Activated gamma-delta T cell (primary cell): ENCODE measurements at places on chromosomes 12 and 14.
A peak's percentile ranks its signal among the peaks of the same experiment; 100 is the strongest.

DNA sequence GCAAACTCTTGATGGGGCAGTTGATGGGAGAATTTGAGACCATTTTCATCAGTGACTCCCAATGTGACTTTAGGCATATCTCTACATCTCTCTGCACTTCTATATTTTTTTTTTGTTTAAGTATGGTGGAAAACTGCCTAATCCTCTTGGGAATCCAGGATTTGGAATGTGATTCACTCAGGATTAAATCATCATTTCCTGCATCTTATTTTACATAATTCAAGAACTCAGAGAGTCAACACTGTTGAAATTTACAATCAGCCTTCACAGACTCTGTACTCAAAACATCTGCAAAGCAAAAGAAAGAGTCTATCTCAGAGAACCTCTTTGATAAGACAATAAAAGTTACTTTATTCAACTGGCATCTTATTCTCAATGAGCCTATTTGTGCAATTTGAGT lies 260.7 kb upstream of the NOS1 start:
- no peak for DNase-seq

GRCh38 chr12:32788405-32788804 lies 32.7 kb upstream of the YARS2 start:
- DNase-seq = no peak

DNA sequence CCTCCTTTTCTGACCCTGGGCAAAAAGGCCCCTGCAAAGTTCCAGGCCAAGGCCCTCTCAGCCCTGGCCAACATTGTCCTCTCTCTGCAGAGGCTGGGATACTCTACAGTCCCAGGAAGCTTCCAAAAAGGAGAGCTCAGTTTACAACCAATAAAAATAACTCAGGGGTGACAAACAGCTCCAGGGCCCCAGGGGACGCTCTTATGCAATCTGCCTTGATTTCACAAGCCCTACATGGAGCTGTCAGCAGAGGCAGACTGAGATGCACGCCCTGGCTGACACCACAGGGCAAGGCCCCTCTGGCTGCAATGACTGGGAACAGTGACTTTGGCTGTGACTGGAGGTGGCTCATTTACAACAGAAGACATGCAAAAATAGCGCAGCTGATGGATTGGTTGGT lies 129.0 kb upstream of the MED13L start:
- DNase-seq = no peak

DNA sequence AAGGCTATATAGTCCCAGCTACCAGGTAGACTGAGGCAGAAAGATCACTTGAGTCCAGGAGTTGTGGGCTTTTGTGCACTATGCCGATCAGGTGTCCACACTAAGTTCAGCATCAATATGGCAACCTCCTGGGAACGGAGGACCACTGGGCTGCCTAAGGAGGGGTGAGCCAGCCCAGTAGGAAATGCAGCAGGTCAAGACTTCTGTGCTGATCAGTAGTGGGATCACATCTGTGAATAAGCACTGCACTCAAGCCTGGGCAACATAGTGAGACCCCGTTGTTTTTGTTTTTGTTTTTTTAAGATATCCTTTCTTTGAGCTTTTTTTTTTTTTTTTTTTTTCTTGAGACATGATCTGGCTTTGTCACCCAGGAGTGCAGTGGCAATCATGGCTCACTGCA lies 135.8 kb upstream of the AEBP2 start:
- DNase-seq = no peak

DNA sequence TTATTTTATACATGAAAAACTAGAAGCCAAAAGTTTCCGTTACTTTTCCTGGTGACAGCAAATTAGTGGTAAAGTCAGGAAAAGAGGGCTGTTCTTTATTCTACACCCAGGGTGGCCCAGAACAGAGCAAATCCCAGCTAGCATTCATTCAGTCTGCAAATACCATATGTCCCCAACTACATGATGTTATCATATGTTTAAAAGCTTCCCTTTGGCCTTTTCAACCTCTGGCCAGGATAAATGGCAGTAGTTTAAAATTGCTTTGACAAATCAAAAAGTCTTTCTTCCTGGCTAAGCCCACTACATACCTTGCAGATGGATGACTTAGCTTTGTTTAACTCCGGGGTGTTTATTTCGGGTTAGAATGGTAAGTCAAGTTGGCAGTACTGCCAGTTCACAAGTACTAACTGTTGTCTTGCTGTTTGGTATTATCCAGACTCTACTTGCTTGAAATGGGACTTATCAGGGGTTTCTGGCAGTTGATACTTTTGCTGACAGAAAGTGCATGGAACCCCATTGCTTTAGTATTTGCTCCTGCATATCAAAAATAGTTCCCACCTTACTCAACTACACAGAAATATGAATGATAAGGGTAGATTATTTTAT lies 69.7 kb downstream of the PKP2 start:
- no peak for DNase-seq

GRCh38 chr12:86712425-86712843 lies 456.2 kb upstream of the MGAT4C start:
- DNase-seq = no peak

GRCh38 chr14:98507264-98507663 lies 764.7 kb downstream of the BCL11B start:
- DNase-seq = no peak

DNA sequence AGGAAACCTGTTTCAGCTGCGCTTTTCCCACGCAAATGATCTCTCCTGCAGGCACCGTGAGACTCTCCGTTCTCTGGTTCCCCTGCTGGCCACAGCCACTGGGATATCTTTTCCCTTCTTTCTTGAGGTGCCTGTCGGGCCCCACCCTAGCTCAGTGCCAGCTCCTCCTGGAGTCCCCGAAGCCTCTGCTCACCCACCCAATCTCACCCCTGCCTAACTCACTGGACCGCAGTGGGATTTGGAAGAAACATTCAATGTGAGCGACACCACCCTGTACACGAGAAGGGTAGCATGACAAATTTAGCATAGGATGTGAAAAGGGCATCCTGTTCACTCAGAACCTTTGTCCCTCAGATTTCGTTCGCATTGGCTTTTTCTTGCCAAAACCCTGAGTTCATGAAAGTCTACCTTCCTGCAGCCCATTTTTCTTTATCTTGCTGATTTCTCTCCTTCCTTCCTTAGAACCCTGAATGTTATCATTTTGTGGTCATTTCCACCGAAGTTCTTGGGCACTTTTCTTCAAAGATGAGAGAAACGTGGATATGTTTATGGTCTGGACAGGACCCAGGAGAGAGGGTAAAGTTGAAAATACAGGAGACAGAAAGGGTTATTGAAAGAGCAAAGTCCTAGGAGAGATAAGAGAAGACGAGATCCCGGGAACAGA lies 63.6 kb upstream of the ELK3 start:
- DNase-seq = no peak

GRCh38 chr14:97293659-97294058 lies 496.5 kb downstream of the VRK1 start:
- DNase-seq = no peak

DNA sequence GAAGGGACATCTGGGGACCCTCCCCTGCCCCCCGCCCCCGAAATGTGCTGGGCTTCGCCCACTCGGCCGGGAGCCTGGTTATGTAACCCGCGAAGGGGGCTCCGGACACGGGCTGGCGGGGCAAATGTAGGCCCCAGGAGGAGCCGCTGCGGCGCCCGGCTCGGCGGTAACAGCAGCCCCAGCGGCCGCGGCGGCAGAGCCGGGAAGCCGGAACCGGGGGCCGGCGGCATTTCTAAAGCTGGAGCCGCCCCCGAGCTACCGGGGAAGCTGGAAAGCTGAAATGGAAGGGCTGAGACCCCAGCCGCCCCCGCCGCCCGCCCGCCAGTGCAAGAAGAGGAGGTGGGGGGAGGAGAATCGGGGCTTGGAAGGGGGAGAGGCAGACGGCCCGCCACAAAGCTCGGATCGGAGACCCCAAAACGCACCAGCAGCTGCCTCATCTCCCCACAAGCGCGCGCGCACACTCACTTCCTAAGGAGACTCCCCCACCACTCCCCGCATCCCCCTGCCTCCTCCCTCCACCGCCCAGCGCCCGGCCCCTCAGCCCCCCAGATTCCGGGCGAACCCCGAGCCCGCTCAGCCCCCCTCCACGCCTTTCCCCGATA lies 1.5 kb downstream of the KDM2B start:
- peak; percentile 32 for DNase-seq

DNA sequence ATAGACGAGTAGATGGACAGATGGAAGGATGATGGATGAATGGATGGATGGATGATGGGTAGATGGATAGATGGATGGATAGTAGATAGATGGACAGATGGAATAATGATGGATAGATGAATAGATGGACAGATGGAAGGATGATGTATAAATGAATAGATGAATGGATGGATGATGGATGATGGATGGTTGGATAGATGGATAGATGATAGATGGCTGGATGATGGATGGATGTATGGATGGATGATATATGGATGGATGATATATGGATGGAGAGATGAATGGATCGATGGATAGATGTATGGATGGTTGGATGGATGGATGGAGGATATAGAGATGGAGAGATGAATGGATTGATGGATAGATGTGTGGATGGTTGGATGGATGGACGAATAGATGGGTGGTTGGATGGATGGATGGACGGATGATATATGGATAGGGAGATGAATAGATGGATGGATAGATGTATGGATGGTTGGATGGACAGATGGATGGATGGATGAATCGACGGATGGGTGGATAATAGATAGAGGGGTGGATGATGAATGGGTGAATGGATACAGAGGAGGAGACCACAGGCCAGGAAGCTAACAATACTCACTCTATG lies 19.3 kb downstream of the TRPV4 start:
- no peak for DNase-seq

- no peak for DNase-seq
These were observed 66.7 kb upstream of the STXBP6 start for GRCh38 chr14:25116607-25117006.

- DNase-seq = no peak
These were observed 20.2 kb upstream of the PPP1R13B start for GRCh38 chr14:103867523-103867953.

DNA sequence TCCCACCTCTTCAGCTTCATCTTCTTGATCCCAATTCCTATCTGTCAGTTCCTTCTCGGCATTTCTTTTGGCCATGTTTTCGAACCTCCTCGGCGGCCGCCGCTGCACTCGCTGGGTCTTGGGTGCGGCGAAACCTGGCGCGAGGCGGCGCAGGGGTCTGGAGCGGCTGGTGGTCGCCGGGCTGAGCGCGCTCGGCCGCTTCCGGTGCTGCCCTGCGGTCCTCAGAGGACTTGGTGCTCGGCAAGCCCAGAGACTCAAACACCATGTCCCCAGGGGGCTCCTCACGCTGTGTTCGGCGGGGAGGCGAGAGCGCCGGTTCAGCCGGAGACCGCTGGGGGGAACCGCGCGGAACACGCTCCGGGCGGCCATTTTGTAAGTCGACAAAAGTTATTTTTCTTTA lies 51.8 kb downstream of the PPP1R36 start:
- DNase-seq = no peak

GRCh38 chr12:12265571-12266388 lies 1.1 kb downstream of the LRP6 start:
- DNase-seq = no peak

GRCh38 chr14:60594062-60594461 lies 55.2 kb downstream of the SIX1 start:
- DNase-seq = no peak

GRCh38 chr12:124126950-124127655 lies 154.1 kb downstream of the ZNF664 start:
- DNase-seq = no peak

DNA sequence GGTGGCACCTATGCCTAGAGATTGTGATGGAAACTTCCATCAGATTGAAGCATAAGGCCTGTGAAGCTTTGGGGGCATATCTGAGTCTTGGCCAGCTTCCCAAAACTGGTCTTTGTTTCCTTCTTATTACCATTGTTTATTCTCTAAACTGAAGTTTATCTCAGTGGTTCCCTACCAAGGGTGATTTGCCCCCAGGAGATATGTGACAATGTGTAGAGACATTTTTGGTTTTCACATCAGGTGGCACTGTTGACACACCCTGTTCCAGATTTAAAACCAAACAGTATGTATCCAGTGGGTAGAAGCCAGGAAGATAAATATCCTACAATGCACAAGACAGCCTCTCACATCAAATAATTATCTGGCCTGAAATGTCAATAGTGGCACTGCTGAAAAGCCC lies 22.1 kb downstream of the RASSF9 start:
- DNase-seq = no peak

DNA sequence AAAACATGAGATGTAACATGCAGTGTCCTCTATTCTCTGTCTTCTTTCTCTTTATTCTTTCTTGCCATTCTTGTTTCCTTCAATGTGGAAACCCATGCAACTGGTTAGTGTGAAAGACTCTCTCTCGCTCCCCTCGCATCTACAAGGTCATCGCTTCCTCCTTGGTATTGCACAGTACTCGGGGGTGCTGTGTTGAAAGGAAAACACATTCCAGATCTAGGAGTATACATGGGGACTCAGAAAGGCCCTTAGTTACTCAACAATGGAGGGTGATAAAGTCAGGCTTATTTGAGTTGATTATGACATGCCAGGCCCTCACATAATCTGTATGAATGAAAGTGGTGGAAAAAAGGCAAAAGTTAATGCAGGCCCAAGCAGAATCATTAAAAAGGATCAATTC lies 75.5 kb upstream of the OVCH1 start:
- DNase-seq = no peak

GRCh38 chr12:4015225-4016091 lies 142.3 kb upstream of the PARP11 start:
- DNase-seq = no peak

- DNase-seq = no peak
These were observed 1092.1 kb upstream of the TMEM132C start for GRCh38 chr12:127174881-127175280.

DNA sequence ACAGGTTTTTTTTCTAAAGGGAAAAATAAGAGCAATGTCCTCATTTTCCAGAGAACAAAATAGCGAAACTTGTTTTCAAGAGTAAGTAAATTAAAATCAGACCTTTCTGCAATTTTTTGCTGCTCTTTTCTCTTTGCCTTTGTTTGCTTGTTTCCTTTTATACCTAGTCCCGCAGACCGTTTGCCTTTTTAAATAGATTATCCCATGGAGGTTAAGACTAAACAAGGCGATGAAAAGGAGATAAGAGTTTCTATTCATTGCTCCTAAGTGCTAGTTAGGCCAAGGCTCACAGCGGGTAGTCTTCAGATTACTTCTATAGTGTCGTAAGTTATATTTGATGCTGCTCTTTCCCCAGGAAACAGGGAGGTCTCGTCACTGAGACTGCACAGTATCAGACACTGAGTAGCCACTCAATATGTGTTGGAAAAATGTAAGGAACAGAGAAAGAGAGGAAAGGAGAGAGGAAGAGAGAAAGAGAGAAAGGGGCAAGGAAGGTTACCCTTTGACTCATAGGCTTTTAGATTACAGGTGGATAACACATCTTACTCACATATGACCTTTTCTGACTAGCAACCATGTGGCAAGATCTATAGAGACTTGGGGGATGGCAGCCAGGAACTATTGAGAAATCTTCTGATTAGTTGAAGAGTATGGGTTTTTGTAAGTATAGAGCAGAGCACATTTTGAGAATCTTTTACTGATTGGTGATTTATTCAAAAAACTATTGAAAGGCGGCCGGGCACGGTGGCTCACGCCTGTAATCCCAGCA lies 107.5 kb upstream of the PARP11 start:
- DNase-seq = no peak

- no peak for DNase-seq
These were observed 112.7 kb downstream of the SCARB1 start for GRCh38 chr12:124750787-124751471.
